ENCODE measurements at places on chromosomes 7 and 10.
A peak's percentile ranks its signal among the peaks of the same experiment; 100 is the strongest.

- DNase-seq, result no peak
These were observed 221.7 kb downstream of the PLXNA4 start for GRCh38 chr7:132354527-132354926.

DNA sequence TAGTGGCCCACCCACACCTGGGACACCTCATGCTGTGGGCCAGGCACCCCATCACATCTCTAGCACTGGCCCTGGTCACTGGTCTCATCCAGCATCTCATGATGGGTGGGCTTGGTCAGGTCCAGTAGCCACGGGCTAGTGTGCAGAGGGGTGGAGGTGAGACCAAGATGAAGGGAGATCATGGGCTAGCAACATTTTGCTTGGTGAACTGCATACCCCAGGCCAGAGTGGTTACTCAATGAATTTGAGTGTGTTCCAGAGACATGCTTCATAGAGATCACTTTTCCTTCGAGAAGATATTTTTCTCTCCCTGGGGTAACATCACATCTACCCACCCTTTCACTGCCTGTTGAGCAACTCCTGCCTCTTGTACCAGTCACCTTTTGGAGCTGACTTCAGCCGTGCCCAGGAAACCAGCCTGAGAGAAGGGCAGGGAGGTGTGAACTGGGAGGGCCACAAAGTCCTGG is 44.2 kb downstream of the MINDY4 start:
- no peak for DNase-seq

GRCh38 chr10:98453729-98454128 is 7.0 kb upstream of the HPS1 start:
- DNase-seq, result no peak

DNA sequence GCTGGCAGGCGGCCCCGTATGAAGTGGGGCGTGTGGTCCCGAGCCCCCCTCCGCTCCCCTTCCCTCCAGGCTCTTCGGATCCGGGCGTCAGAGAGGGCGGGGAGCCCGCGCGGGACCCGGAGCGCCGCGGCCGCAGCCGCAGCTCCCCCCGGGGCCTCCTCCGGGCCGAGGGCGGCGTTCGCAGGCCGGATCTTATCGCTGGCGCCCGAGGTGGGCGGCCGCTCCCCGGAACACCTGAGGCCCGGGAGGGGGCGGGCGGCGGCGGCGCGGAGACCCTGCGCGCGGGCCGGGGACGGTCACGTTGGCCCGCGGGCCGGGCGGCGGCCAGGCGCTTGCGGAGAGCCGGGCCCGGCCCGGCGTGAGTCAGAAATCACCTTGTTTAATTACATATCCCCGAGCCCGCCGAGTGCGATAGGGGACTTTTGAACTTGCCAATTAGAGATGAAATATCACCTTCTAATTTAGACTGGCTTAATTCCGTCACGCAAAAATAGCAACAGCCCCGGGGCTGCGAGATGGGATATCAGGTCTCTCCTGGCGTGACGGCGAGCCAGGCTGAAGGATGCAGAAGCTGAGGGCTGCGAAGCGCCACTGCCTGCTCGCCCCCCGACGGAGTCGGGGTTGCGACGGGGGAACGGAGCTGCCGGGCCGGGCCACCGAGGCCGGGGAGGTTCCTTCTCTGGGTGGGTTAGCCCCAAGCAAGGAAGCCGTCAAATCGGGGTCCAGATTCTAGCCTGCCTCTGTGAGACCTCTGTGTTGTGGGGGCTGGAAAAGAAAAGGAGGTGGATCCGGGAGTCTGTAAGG is 43.4 kb downstream of the LDB3 start:
- peak; percentile 76 for DNase-seq

GRCh38 chr10:31607481-31607880 is 288.5 kb downstream of the ZEB1 start:
- no peak for DNase-seq

DNA sequence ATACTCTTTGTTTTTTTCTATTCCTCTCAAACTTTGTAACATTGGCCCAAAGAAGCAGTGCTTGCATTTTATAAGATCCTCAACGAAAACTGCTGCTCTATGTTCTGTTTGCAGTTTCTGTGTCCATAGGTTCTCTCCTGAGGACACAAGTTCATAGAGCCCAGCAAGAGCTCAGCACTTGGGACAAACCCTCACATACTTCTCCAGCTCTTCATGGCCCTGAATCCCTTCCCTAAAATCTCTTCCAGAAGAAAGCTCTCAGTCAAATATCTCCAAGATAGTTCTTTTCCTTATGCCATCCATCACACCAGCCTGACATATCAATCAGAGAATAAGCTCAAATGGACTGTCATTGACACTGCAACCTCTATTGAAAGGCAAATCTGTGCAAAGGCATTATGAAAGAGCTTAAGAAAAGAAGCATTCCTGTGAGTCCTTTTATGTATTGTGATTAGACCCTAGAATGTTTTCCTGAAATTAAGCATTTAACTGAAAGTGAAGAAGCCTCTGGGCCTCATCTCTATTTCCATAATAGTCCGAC is 405.5 kb downstream of the ANKRD7 start:
- DNase-seq, result no peak
